ENCODE measurements at places on chromosomes 11 and 22. TPM values are rescaled to one million over a fixed set of nuclear protein-coding genes. Genes with fewer than 3 reads are reported as not detected.

Gene IFITM10
- total RNA-seq: 2.2 TPM

Gene SLC29A2
- 35.7 TPM for total RNA-seq

Gene ACRV1
- not detected for total RNA-seq

Gene FXYD6
- total RNA-seq: 114 TPM

Gene MYO18B
- total RNA-seq: 0.04 TPM

Gene GTF2H1
- 46.2 TPM for total RNA-seq

Gene MIAT
- total RNA-seq: 7.0 TPM

Gene ALDH3B1
- 1.4 TPM for total RNA-seq

Gene NTM
- total RNA-seq: 3.9 TPM

Gene SIRT3
- 33.2 TPM for total RNA-seq

Gene ST14
- 40.8 TPM for total RNA-seq

Gene KRTAP5-11
- total RNA-seq: not detected

Gene ARL14EP
- 28.4 TPM for total RNA-seq

Gene OR8K1
- not detected for total RNA-seq

Gene ARHGAP20
- 8.4 TPM for total RNA-seq

Gene TYR
- not detected for total RNA-seq

Gene OR52R1
- total RNA-seq: not detected

Gene SHANK2
- total RNA-seq: 2.1 TPM

Gene CNIH2
- 10.2 TPM for total RNA-seq

- H3K4me3 ChIP-seq: no peak overlapping the region
- no peak overlapping the region for H3K27ac ChIP-seq
- no peak for DNase-seq
- peaks cover 28% of the 10 kb centered on the region for H3K36me3 ChIP-seq
- H3K4me1 ChIP-seq: peaks cover 13% of the 10 kb centered on the region
Measured at GRCh38 chr11:82874646-82875523, 25.3 kb downstream of the PRCP start.

- no peak for DNase-seq
- H3K27ac ChIP-seq: no peak overlapping the region
- peaks cover 3% of the 10 kb centered on the region for H3K27me3 ChIP-seq
- H3K4me1 ChIP-seq: no peaks in the 10 kb centered on the region
Measured at GRCh38 chr22:48677168-48677520, 1150.5 kb downstream of the BRD1 start.

- peaks cover 2% of the 10 kb centered on the region for H3K27me3 ChIP-seq
- peaks cover 40% of the 10 kb centered on the region for H3K4me1 ChIP-seq
- H3K27ac ChIP-seq: no peak overlapping the region
- peak overlapping the region; percentile 70 for H3K4me3 ChIP-seq
Measured at GRCh38 chr22:17371448-17371847, 2.2 kb downstream of the CECR2 start.

DNA sequence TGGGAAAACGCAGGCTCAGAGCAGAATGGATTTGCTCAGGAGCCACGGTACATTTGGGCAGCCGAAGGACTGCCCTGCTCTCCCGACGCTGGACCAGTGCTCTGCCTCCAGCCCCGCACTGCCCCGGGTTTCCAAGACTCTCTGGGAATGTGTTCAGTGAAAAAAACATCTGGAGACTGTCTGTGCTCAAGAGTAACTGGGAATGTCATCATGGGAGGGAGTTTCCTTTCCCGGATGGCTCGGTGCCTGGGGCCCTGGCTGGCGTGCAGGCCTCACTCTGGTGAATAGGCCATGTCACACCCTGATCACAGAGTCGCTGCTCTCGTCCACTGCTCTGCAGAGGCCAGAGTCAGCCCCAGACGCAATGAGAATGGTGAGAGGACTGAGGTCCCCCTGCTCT lies 9.8 kb upstream of the APOL6 start:
- no peak for DNase-seq
- no peak overlapping the region for H3K4me3 ChIP-seq
- no peaks in the 10 kb centered on the region for H3K36me3 ChIP-seq
- no peaks in the 10 kb centered on the region for H3K27me3 ChIP-seq
- H3K4me1 ChIP-seq: peaks cover 28% of the 10 kb centered on the region

- H3K4me1 ChIP-seq: peaks cover 4% of the 10 kb centered on the region
- no peak overlapping the region for H3K4me3 ChIP-seq
- H3K27ac ChIP-seq: no peak overlapping the region
- H3K36me3 ChIP-seq: no peaks in the 10 kb centered on the region
Measured at GRCh38 chr11:30258679-30259078, 27.9 kb downstream of the FSHB start.

DNA sequence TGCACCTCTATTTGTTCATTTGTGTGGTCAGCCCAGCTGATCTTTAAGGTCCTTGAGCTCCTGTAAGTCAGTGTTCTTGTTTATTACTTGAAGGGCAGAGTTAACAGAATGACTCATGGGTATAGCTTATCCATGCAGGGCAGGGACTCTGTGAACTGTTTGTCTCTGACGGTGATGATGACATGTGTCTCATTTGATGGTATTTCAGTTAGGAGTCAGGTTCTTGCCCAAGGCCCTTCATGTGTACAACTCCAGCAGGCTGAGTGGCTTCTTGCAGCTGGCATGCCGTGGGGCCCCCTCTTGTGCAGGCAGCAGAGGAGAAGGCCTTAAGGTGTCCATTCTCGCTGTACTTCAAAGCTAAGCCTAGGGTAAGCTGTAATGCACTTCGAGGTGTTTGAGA lies 165.1 kb downstream of the DBX1 start:
- H3K4me3 ChIP-seq: no peak overlapping the region
- peaks cover 29% of the 10 kb centered on the region for H3K4me1 ChIP-seq
- peaks cover 12% of the 10 kb centered on the region for H3K36me3 ChIP-seq
- H3K27ac ChIP-seq: no peak overlapping the region
- no peaks in the 10 kb centered on the region for H3K27me3 ChIP-seq
- no peak for DNase-seq

DNA sequence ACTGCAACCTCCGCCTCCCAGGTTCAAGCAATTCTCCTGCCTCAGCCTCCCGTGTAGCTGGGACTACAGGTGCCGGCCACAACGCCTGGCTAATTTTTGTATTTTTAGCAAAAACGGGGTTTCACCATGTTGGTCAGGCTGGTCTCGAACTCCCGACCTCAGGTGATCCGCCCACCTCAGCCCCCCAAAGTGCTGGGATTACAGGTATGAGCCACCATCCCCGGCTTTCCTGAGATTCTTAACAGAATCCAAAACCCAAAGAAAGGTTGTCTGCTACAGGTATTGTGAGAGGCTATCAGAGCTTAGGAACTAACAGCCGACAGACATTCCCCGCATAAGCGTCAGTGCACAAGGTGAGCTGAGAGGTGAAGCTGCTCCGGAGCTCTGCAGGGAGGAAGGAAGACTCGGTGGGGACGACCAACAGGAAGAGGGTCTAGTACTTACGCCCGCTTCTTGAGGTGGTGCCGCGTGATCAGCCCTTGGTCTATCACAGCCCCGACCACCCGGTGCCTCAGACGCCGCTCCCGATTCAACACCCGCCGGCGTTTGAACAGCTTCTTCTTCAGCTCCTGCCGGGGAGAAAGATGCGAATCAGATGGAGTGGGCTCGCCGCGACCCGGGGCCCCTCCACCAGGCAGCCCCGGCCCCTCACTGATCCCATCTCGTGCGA lies 470 bp downstream of the C11orf98 start:
- no peak for DNase-seq
- H3K27me3 ChIP-seq: no peaks in the 10 kb centered on the region
- H3K4me1 ChIP-seq: peaks cover 19% of the 10 kb centered on the region
- peak overlapping the region; percentile 97 for H3K27ac ChIP-seq
- peak overlapping the region; percentile 96 for H3K4me3 ChIP-seq

DNA sequence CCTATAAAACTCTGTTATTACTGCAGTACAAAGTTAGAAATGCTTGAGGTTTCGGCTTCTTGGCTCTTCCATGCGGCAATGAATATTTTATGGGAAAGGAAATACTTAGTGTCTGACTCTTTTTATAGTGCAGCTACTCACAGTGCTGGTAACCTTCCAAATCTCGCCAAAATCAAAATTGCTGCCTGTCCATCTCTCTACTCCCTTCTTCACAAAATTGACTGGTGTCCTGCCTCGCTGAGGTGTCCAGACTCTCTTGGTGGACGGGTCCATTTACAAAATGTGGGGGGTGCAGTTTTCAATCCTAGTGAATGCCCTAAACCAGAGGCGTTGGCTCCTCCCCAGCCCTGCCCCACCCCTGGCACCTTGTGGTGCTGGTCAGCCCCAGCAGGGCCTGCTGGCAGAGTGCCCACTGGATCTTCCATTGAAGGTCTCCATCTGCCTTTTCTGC lies 73.5 kb downstream of the ZBTB16 start:
- peaks cover 95% of the 10 kb centered on the region for H3K27me3 ChIP-seq
- H3K4me1 ChIP-seq: peaks cover 8% of the 10 kb centered on the region
- no peak for DNase-seq

GRCh38 chr11:12288212-12288930 lies 89.0 kb upstream of the PARVA start:
- H3K4me1 ChIP-seq: peaks cover 44% of the 10 kb centered on the region
- peak; percentile 89 for DNase-seq
- peak overlapping the region; percentile 63 for H3K27ac ChIP-seq
- H3K36me3 ChIP-seq: no peaks in the 10 kb centered on the region
- H3K4me3 ChIP-seq: no peak overlapping the region
- H3K27me3 ChIP-seq: no peaks in the 10 kb centered on the region

GRCh38 chr11:86747801-86748200 lies 52.5 kb upstream of the PRSS23 start:
- DNase-seq: no peak
- peaks cover 39% of the 10 kb centered on the region for H3K4me1 ChIP-seq
- H3K27ac ChIP-seq: no peak overlapping the region
- H3K4me3 ChIP-seq: no peak overlapping the region

GRCh38 chr11:94129512-94130297 lies 1.1 kb downstream of the PANX1 start:
- H3K4me3 ChIP-seq: no peak overlapping the region
- H3K4me1 ChIP-seq: peaks cover 30% of the 10 kb centered on the region
- H3K27ac ChIP-seq: no peak overlapping the region
- no peaks in the 10 kb centered on the region for H3K36me3 ChIP-seq
- H3K27me3 ChIP-seq: no peaks in the 10 kb centered on the region

- H3K4me3 ChIP-seq: no peak overlapping the region
- H3K4me1 ChIP-seq: no peaks in the 10 kb centered on the region
- no peak overlapping the region for H3K27ac ChIP-seq
- H3K27me3 ChIP-seq: peaks cover 69% of the 10 kb centered on the region
Measured at GRCh38 chr22:26199665-26200064, 30.4 kb downstream of the SEZ6L start.

DNA sequence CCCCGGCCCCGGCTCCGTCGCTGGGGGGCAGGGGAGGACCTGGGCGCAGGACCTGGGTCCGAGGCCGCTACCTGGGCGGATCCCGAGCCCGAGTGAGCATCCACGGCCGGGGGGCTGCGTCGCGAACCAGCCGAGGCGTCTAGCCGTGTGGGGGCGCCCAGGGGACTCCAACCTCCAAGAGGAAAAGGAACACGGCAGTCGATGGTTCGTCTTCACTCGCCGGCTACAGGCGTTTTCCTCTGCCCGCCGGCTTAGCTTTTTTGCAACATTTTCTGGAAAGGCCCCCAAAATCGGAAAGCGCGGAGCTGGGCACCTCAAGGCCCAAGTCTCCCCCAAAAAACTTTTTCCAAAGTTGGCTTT lies 666 bp downstream of the PDGFB start:
- no peaks in the 10 kb centered on the region for H3K36me3 ChIP-seq
- H3K4me3 ChIP-seq: peak overlapping the region; percentile 82
- peak overlapping the region; percentile 88 for H3K27ac ChIP-seq
- H3K27me3 ChIP-seq: peaks cover 35% of the 10 kb centered on the region
- DNase-seq: peak; percentile 55
- H3K4me1 ChIP-seq: peaks cover 32% of the 10 kb centered on the region

DNA sequence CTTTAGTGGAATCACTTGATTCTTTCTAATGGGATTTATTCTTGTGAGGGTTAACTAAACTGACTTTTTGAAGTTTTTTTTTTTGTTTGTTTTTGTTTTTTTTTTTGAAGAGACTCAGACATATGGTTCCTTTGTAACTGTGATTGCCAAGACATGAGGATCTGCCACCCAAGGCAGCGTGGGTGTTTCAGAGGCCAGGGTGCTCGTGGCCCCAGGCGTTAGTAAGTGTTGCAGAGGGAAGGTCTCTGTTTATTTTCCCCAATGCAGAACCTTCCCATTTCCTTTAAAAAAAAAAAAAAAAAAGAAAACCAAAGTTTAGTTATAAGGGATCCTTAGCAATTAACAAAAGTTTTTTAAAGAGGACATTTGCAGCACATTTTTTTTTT lies 94.8 kb downstream of the CTTN start:
- H3K4me3 ChIP-seq: no peak overlapping the region
- no peaks in the 10 kb centered on the region for H3K27me3 ChIP-seq
- no peak overlapping the region for H3K27ac ChIP-seq
- DNase-seq: no peak
- H3K4me1 ChIP-seq: peaks cover 2% of the 10 kb centered on the region

DNA sequence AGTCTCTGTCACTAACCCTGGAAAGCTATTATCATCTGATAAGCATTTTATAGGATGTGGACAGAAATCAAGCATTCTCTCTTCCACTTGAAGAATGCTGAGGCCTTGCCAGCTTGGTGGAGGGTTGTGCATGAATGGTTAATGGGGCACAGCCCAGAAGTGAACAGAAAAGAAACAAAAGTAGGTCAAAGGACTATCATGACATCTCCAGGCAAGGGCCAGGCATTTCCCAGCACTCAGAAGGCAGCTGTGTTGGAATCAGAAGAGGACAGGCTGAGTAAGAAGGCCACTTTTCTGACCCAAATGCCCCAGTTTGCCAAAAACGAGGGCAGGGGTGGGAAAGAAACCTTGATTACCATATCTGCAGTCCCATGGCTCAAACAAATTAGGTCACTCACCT lies 12.4 kb downstream of the TENM4 start:
- H3K4me1 ChIP-seq: no peaks in the 10 kb centered on the region
- no peak overlapping the region for H3K27ac ChIP-seq
- DNase-seq: no peak
- H3K4me3 ChIP-seq: no peak overlapping the region
- H3K36me3 ChIP-seq: peaks cover 8% of the 10 kb centered on the region

DNA sequence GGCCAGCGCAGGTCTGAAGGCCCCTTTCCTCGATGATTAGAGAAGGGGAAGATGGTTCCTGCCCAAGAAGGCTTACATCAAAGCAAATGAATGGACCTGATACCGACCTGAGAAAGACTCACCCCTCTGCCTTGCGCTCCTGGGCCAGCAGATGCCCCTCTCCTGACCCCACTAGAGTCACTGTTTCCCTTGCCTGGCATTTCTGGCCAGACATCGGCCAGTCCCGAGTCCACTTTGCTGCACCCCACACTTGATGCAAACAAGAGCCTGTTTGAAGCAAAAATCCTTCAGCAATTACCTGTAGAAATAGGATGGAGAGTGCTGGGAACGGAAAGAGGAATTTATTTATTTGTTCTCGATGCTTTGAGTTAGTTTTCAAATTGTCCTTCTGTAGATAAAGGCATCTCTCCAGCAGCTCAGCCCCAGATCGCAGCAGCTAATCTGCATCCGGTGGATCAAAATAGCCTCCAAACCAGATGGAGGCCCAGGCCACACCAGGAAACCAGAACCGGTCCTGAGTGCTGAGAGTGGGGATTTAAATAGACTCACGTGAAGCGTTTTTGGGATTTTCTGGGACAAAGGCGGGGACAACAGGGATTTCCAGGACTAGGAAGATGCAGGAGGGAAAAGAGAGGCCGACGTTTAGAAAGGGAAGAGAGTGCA lies 148.6 kb downstream of the TRIM29 start:
- DNase-seq: no peak
- no peak overlapping the region for H3K4me3 ChIP-seq
- H3K27me3 ChIP-seq: no peaks in the 10 kb centered on the region

GRCh38 chr11:85295694-85296271 lies 331.4 kb downstream of the DLG2 start:
- no peak overlapping the region for H3K27ac ChIP-seq
- peaks cover 6% of the 10 kb centered on the region for H3K4me1 ChIP-seq
- H3K36me3 ChIP-seq: no peaks in the 10 kb centered on the region
- no peaks in the 10 kb centered on the region for H3K27me3 ChIP-seq

GRCh38 chr11:107140983-107141382 lies 122.7 kb upstream of the GUCY1A2 start:
- H3K27ac ChIP-seq: no peak overlapping the region
- no peaks in the 10 kb centered on the region for H3K36me3 ChIP-seq
- H3K4me1 ChIP-seq: peaks cover 21% of the 10 kb centered on the region
- DNase-seq: no peak
- no peak overlapping the region for H3K4me3 ChIP-seq
- H3K27me3 ChIP-seq: peaks cover 26% of the 10 kb centered on the region
